ENCODE measurements at places on chromosomes 1 and 21.

DNA sequence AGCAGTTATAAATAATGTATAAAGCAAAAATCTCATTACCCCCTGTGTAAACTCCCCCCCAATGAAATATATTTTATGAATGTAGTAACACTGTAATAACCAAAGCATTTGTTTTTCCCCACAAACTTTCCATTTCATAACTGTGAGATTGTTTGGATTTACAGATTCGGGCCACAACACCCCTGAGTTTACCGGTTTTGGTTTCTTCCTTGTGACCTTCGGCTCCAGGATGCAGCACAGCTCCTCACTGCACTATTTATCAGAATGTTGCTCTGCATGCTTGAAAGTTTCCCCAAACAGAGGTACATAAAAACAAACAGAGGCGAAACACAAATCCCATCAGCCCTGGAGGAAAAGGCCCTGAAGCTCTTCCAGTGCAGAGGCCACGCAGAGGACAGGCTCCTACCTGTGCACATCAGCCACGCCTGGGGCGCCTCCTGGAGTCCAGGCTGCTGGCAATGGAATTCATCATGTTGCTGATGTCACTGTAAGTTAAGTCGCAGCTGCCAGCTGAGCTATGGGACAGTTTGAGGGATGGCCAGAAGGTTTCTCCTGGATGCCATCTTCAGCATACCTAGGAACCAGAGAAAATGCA, 122.0 kb downstream of the LMO4 start:
- DNase-seq: no peak

GRCh38 chr1:168148916-168149315, 12.2 kb upstream of the GPR161 start:
- DNase-seq: no peak

GRCh38 chr21:45518742-45519141, 23.5 kb downstream of the SLC19A1 start:
- no peak for DNase-seq

GRCh38 chr1:29121516-29121935, 2.2 kb downstream of the TMEM200B start:
- DNase-seq: no peak

- DNase-seq: no peak
Measured at GRCh38 chr1:205074084-205074483, 10.2 kb downstream of the TMEM81 start.

DNA sequence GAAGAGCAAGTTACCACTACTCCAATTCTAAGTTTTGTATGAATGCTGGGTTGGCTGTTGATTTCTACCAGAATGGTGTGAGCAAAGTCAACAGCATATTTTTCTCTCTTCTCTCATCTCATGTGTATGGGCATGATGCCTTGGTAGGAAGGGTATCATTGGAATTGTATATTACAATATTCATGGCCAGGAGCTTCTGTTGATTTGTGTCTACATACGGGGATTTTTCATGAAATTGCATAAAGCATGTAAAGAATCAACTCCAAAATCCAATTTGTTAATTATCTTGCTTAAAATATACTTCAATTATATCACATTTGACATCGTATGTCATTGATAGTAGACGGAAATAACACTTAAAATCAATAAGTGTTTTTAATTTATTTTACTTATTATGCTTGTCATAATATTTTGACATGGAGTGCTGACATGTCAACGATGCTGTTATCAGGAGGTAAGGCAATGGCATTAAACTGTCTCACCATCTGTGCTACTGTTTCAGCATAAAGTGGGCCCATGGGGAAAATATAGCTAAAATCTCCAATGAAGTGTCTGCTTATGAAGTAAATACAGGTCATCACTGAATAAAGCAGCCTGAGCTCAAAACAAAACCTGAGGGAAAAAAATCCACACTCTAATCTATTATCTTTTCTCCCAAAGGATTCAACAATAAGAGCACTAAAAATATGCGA, 142.2 kb upstream of the NBPF11 start:
- DNase-seq: no peak

- DNase-seq: no peak
Measured at GRCh38 chr1:180256341-180257027, 26.4 kb downstream of the LHX4 start.

DNA sequence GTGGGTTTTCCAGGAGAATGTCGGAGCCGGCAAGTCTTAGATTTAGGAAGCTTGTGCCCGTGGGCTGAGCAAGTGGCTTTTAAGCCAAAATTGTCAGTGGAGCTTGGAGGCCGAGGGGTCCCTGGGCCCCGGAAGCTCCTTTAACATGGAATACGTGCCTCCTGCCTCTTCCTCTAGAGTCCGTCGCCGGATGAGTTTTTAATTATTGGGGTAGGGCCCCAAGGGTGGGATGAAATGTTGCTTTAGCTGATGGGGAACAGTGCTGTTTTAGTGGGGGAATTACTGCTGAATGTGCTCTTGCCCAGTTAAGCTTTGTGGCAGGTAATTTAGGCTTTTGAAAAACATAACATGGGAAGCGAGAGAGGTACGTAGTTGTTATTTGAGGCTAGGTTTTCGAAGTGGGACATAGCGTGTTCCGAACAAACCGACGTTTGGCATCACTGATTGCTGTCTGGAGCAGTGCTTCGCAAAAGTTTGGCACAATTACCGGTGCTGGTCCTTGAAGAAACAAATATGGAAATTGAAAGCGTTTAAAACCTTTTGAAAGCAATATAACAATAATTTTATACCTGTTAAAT, 786 bp downstream of the RPL5 start:
- no peak for DNase-seq

GRCh38 chr1:226476648-226477319, 68.9 kb upstream of the PARP1 start:
- no peak for DNase-seq

DNA sequence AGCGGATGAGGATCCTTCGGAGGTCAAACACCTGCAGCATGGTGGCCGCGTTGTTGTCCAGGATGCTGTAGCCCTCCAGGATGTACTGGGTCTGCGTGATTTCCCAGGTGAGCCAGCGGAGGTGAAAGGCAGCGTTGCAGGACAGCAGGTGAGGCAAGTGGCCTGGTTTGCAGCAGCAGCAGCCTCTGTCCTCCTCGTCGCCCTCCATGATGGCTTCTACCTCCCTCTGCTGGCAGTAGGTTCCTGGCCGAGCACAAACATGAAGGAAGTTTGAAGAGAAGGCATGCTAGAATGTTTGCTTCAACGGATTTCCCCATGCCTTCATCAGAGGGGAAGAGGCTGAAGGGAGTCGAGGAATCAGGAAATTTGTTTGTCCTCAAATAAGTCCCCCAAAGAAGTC, 74.7 kb downstream of the NTPCR start:
- DNase-seq: no peak

DNA sequence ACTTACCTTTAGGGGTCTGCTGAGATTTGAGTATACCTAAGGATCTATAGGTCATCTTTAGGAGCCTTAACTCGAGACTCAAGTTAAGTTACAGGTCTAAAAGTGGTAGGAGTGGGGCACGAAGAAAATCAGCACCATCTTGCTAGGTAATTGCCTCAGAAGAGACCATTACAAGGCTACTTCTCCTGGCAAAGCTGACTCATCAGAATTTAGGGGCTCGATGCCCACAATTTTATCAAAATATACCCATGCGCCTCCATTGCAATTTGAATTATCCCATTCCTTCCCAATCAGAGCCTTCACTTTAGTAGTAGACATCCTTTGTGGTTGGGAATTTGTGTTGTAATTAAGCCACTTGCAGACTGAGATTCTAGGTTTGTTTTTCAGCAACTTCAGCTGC, 1994.3 kb downstream of the MRPL39 start:
- DNase-seq: no peak

- DNase-seq: no peak
Measured at GRCh38 chr1:214941061-214941460, 141.5 kb upstream of the KCNK2 start.

- no peak for DNase-seq
Measured at GRCh38 chr21:31426235-31426797, 82.3 kb upstream of the TIAM1 start.

- no peak for DNase-seq
Measured at GRCh38 chr1:13892198-13892597, 192.2 kb downstream of the PRDM2 start.

GRCh38 chr1:79295967-79296366, 289.4 kb upstream of the ADGRL4 start:
- DNase-seq: no peak

GRCh38 chr1:201792534-201793305, 36.2 kb upstream of the IPO9 start:
- peak; percentile 12 for DNase-seq

DNA sequence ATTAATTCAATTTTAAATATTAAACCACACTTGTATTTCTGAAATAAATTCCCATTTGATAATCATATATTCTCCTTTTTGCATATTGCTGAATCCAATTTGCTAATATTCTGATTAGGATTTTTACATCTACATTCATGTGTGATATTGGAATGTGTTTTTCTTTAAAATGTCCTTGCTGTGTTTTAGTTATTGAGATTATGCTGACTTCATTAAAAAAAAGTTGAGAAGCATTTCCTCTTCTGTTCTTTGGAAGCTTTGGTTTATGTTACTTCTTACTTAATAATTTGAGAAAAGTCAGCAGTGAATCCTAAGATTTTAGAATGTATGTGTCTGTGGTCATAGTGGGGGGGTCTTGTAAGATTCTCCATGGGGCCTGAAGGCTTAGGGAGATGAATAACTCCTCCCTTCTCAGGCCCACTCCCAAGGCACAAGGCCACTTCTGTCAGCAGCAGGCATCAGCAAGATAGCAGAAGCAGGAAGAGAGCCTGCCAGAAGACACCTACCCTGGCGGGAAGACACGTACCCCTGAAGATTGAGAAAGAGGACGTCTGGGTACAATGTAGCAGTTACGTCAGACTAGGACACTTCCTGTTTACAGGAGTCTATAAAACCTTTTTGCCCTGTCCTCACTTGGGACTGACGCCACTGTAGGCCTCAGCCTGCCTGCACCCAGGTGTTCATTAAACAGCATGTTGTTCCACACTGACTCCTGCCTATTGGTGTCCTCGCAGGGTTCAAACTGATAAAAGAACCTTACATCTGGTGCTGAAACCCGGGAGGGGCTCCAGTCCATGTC, 56.9 kb downstream of the ODF2L start:
- no peak for DNase-seq

- DNase-seq: no peak
Measured at GRCh38 chr1:61221642-61222041, 139.3 kb downstream of the NFIA start.

DNA sequence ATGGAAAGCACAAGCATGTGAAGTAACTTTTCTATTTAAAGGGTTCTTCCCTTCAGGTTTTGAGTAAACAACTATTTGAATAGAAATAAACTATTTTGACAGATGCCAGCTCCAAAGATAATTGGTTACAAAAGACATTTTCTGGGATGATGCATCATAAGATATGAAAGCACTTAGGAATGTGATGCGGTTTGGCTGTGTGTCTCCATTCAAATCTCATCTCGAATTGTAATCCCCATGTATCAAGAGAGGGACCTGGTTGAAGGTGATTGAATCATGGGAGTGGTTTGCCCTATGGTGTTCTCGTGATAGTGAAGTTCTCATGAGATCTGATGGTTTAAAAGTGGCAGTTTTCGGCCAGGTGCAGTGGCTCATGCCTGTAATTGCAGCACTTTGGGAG, 6.4 kb downstream of the DISP1 start:
- DNase-seq: no peak

DNA sequence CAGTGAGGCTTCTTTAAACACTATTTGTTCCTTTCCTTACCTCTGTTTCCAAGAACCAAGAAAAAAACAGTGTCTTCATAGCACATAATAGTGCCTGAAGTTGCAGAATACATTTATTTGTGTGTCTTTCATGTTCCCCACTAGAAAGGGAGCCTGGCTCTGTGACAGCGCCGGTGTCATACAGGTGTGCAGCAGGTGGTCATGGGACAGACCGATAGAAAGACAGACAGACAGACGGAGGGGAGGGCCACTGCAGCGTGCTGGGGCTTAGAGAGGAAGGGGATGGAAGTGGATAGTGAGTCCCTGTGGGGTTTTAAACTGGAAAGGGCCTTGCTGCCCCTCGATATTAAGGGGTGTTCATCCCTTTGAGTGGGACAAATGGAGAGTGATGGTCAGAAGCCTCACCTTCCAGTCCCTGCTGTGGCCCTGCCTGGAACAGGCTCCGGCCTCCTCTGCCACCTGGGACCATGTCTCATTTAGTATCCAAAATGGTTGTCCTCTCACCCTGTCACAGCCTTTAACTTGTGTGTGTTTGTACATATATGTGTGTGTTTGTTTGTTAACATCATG, 152.9 kb downstream of the PGBD5 start:
- no peak for DNase-seq

DNA sequence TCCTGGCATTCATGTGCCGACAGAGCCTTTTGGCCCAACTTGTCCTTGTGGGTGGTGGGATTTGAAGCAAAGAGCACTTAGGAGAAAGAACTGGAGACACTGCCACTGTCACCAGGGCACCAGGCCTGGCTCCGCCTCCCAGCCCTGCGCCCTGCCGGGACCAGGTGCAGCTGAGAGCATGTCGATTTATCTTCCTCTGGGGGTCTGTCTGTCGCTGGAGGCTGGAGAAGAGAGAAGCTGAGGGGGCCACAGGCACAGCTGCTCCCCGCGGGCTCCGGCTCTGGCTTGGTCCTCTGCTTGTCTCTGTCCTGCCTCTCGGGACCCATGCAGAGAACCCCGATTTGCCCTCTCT, 28.2 kb downstream of the PCNT start:
- DNase-seq: no peak

GRCh38 chr1:159266832-159267231, 35.3 kb upstream of the FCER1A start:
- no peak for DNase-seq

GRCh38 chr1:72648465-72648864, 366.1 kb upstream of the NEGR1 start:
- DNase-seq: no peak

DNA sequence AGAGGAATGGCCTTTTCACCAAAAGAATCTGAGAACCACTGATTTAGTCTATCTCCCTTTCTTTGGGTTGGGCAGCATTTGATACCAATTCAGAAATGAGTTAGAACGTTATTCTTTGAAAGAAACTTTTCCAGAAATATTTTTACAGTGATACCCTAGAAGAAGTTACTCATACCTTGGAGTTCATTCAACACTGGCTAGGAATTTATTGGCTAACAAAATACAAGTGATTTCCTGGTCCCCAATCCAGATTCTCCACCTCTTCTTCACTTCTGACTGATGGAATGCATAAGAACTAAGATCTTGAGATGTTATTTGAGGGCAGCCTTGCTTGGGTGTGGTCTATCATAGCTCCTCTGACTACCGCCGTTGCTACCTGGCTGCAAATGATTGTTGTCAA, 9.4 kb downstream of the C1orf162 start:
- no peak for DNase-seq

- DNase-seq: no peak
Measured at GRCh38 chr1:79646880-79647279, 640.4 kb upstream of the ADGRL4 start.

DNA sequence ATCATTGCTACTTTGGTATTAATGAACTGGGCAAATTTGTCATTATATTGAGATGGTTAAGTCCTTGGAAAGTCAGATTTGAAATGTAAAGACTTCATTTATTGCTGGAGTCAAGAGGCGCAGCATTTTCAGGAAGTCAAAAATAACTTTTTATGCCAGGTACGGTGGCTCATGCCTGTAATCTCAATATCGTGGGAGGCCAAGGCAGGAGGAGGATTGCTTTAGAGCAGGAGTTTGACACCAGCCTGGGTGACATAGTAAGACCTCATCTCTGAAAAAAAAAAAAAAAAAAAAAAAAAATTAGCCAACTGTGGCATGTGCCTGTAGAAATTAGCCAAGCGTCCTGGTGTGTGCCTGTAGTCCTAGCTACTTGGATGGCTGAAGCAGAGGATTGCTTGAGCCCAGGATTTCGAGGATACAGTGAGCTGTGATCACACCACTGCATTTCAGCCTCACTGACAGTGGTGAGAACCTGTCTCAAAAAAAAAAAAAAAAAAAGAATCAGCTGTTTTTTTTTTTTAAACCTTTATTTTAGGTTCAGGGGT, 5.5 kb downstream of the HIPK1 start:
- DNase-seq: no peak

Measured in NCI-H524 treated with DMSO at 0.1 percent for 48 hours (cell line).